Activated T-helper 1 cell treated with anti-CD3 and anti-CD28 coated beads, Interleukin-12 subunit alpha, Interleukin-12 subunit beta, Interleukin-2, Interleukin-4 antibody, amounts not matched to agents 30 ng/mL and 10 ng/mL and 1 ng/mL, durations not matched to agents 14 hours and 24 hours and 36 hours (primary cell): ENCODE measurements at places on chromosomes 1 and 21. TPM values are rescaled to one million over a fixed set of nuclear protein-coding genes. Genes with fewer than 3 reads are reported as not detected.

- DNase-seq = no peak
Observed at GRCh38 chr21:22554690-22555316, 1556.6 kb downstream of the NCAM2 start.

GRCh38 chr1:23791516-23792047, 637 bp downstream of the LYPLA2 start:
- no peak for DNase-seq

- no peak for DNase-seq
Observed at GRCh38 chr1:40281853-40282252, 23.8 kb downstream of the ZMPSTE24 start.

GRCh38 chr1:234979296-234980279, 149.0 kb downstream of the TOMM20 start:
- no peak for DNase-seq

GRCh38 chr1:54310439-54311328, 95.5 kb downstream of the SSBP3 start:
- DNase-seq = no peak

DNA sequence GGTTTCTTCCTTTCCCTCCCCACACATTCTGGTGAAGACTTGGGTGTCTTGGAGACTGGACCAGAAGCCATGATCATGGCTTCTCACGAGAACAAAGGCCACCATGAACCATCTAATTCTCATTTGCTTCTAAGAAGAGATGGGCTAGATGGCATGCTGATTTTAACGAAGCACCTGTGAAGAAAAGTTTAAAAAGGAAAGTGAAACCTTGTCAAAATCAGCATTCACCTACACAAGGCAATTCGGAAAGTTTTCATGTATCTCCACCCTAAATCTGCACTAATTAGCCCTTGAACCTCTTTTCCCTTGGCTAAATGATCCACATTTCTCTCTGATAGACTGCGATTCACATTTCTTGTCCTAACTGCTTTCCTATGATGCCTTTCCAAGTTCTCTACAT, 114.3 kb upstream of the RAVER2 start:
- no peak for DNase-seq

MATN1 gene
- total RNA-seq = 0.42 and 0.70 TPM in 2 replicates

DNA sequence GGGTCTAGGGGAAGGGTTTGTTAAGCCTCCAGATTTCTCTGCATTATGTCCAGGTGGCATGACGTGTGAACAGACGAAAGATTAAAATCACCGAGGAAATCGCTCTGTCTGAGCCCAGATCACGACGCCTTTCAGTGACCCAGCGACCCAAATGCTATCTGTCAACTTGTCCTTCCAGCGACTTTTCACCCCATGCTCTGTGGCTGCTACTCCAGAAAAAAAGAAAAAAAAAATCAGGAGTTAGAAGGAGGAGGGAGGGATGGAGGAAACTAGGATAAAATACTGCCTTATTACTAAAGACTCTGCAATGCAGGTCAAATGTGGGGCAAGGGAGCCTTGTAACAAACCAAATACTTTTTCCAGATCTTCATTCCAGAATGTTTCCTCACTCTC, 352.0 kb downstream of the NUF2 start:
- no peak for DNase-seq

GRCh38 chr1:115539061-115539460, 102.7 kb upstream of the VANGL1 start:
- DNase-seq = no peak
